ENCODE measurements at places on chromosomes 7 and 10.

GRCh38 chr7:42747044-42747443 is 164.8 kb downstream of the C7orf25 start:
- no peak for DNase-seq

DNA sequence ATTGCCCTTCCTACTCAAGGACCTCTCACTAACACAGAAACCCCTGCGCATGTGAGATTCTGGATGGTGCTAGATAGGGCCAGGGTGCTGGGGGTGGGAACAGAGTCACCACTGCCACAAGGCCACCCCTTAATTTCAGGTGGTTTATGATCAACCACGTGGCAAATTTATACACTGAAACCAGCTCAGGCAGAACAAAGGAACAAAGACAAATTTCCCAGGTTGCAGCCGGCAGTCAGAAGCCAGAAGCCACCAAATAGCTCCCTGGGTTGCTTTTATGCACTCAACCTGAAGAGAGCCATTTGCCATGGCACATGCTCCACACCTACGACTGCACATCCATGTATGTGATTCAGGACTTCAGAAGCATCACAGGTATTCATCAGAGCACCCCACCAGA is 2.5 kb downstream of the VOPP1 start:
- DNase-seq, result no peak

GRCh38 chr10:29608062-29608461 is 26.7 kb downstream of the SVIL start:
- no peak for DNase-seq

GRCh38 chr10:127982601-127983000 is 75.7 kb downstream of the PTPRE start:
- DNase-seq, result no peak

DNA sequence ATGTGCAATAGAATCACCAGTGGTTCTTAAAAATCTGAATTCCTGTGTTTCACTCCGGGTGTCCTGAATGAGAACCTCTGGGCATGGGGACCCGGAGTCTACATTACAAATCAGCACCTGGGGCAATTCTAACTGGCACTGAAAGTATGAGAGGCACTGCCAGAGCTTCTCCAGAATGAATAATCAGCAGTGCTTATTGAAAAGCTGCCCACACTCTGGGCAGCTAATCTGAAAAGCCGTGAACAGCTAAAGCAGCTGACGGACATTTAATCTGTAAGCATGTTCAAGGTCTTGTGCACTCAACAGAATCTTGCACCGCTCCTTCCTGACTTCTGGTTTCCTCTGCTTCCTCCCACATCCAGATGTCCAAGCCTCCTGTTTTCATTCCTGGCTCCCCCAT is 113.3 kb upstream of the KIF5B start:
- DNase-seq, result no peak

DNA sequence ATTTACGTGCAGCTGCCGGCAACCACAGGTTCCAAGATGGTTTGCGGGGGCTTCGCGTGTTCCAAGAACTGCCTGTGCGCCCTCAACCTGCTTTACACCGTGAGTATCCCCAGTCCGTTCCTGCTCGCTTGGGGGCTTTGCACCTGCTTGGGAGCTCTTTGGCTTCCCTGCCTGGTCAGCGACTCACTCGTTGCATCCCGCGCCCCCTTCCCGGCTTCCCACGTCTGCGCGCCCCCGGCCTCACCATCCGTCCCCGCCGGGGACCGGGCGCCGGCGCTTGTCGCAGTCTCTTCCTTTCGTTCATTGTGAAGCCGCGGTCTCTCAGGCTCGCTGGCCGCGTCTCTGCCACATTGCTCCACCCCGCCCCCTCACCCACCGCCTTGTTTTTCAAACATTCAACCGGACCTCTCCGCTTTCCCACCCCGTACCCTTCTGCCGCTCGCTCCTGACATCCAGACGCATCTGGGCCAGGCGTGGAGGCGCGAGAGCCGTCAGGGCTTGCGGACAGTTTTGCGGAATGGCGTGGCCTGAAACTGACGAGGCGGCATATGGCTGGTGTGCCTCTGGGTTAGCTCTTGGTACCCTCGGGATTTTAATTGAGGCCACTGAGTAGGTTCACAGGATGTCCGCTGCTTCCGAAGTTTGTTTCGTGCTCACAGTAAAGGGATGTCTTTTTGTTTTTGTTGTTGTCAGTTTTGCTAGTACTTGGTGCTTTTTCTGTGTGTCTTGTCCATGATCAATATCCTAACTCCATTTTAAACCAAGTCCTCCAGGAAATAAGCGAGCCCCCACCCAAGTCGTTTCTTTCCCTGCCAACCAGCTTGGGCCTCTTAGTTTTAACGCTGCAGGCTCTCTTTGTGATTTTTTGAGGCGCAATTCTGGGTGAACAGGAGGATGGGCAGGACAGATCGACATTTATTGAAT is 639 bp downstream of the TSPAN13 start:
- no peak for DNase-seq
